ENCODE measurements at places on chromosomes 6 and 20. TPM values are rescaled to one million over a fixed set of nuclear protein-coding genes. Genes with fewer than 3 reads are reported as not detected.

VSX1 gene
- not detected for total RNA-seq

COL9A1 gene
- 3.3 TPM for total RNA-seq

SMPDL3A gene
- total RNA-seq, result 13.0 TPM

ARMH2 gene
- not detected for total RNA-seq

MEI4 gene
- 0.82 TPM for total RNA-seq

All from frontal cortex (tissue), 4 donors.